Stimulated activated CD8-positive, alpha-beta memory T cell treated with anti-CD3 and anti-CD28 coated beads, Interleukin-4, amount 100 ng/mL, for 48 hours (primary cell): ENCODE measurements at places on chromosomes 12 and 14.

- DNase-seq: no peak
These were observed 3.0 kb upstream of the METTL17 start for GRCh38 chr14:20986811-20987210.

DNA sequence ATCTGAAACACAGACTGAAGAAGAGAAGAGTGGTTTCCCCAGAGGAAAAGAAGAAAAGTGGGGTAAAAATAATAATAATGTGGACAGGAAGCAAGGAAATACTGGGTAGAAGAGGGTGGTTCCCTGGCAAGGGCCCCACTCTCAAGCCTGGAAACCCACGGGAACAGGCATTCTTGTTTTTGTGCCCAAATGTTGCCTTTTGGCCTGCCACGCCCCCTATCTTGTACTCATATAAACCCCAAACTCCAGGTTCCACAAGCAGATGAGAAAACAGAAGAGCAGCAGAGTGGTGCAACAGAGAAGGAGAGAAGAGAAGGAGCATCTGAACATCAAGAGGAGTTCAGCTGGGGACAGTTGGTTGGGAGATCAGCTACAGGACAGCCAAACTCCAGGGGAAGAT, 51.2 kb downstream of the NDUFA12 start:
- no peak for DNase-seq

- no peak for DNase-seq
These were observed 780.2 kb upstream of the SEL1L start for GRCh38 chr14:82313889-82314288.

GRCh38 chr12:5377997-5378592, 53.8 kb upstream of the NTF3 start:
- DNase-seq: no peak

GRCh38 chr12:32462908-32463307, 63.5 kb downstream of the FGD4 start:
- DNase-seq: no peak

DNA sequence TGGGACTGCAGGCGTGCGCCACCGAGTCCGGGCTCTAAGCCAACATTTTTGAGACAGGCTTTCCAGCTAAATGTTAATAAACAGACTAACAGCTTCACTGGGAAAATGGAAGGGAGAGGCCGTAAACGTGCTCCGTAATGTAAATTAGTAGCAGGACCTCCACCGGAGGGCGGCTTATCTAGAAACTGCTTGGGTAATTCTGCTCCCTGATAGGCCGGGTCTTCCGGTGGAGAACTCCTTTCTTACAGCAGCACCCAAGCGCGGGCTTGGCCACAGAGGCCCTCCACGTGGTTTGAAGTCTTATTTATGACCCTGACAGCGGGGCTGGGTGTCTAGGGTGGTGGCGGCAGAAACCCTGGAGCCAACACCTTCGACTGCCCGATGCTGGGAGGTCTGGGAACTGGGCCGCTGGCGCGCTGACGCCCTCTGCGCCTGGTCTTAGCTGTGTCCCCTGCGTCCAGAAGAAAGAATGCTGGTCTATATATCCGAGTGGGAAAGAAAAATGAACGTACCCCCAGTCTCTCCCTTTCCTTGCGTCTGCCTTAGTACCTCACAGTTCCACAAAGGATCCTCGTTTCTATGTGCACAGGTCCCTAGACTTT, 1.7 kb downstream of the DPPA3 start:
- DNase-seq: no peak

- no peak for DNase-seq
These were observed 38.5 kb downstream of the LGMN start for GRCh38 chr14:92710001-92710341.

DNA sequence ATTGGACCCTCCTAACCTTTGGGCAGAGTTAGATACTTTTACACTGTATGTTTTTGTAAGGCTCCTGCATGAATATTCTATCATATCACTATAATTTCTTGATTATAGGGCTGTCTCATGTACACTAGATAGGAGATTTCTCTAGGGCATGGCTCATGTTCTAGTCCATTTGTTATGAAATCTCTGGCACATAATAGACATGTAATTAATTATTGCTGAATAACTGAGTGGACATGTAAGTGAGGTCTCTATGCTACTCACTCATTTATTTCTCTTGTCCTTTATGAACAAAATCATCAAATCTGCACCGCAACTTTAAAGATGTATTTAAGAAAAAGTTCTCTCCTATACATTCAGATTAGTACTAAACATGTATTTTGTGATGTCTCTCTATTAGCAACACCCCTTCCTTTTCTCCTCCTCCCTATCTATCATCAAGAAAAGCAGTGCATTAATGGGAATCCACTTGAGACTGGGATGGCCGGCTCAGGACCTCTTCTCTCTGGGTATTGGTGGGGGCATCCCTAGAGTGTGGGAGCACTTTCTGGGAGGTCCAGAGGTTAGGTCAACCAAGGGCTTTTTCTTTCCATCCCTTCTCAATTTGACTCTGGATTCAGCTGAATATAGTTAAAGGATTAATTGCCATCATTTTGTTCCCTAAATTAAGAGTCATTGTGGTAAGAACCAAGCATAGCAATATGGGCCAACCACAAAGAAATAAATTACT, 168.0 kb upstream of the HMGA2 start:
- DNase-seq: no peak

GRCh38 chr12:98973395-98973794, 328.3 kb downstream of the APAF1 start:
- no peak for DNase-seq

DNA sequence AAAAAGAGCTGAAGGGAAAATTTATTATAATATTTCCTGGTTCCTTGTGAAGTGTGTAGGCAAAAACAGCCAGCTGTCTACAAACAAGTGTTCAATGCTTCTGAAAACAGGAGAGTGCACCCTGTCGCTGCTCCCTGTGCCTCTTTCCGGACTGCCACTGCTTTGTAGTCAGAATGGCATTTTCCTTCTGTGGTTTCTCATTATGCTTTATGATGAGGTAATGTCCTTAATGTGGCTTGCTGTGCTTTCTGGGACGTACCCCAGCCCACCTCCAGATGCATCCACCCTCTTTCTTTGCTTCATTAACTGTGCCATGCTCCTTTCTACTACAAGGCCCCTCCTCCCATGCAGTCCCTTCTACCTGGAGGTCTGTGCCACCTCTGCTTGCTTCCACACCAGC, 148.1 kb downstream of the SYT1 start:
- no peak for DNase-seq

GRCh38 chr12:64826234-64826633, 1.8 kb downstream of the TBC1D30 start:
- DNase-seq: peak; percentile 72

- no peak for DNase-seq
These were observed 6.1 kb downstream of the RSRC2 start for GRCh38 chr12:122520676-122521075.

GRCh38 chr12:117236456-117237001, 46.3 kb upstream of the FBXO21 start:
- DNase-seq: peak; percentile 99

GRCh38 chr12:105561546-105562198, 231.2 kb downstream of the C12orf75 start:
- no peak for DNase-seq

DNA sequence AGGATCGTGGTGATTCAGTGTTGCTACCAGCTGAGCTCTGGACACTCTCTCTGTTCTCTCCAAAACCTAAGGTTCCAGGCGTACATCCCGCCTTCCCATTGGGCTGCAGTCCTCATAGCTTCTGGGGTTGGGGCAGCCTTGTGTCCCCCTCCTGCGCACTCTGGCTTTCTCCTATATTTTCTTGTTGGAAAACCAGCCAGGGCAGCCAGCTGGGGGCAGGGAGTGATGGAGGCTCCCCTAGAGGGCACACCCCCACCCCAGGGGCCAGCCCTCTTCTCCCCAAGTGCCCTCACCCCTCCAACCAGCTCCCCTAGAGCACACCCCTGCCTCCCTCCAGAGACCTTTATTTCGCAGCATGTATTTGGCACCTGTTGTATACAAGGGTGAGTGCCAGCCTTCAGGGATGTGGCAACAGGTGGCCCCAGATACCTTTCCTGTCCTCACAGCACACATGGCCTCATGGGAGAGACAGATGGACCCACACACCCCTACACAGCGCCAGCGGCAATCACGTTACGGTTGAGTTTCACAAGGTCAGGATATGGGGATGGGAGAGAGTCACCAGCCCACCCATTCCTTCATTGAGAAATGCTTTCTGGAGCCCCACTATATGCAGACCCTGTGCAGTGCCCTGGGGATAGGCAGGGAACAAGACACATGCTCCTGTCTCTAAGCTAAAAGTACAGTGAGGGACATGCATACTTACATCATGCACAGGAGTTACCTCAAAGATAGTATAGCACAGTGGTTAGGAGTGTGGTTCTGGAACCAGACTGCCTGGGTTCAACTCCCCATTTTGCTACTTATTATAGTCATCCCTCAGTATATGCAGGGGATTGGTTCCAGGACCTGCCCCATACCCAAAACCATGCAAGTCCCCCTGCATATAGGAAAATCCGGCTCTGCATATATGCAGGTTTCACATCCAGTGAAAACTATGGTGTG, 141.1 kb downstream of the PHETA1 start:
- DNase-seq: no peak

- no peak for DNase-seq
These were observed 304.1 kb downstream of the ACSS3 start for GRCh38 chr12:81381951-81382350.

- DNase-seq: no peak
These were observed 42.5 kb downstream of the PRIMA1 start for GRCh38 chr14:93745603-93746273.

GRCh38 chr14:29144621-29145020, 378.0 kb downstream of the FOXG1 start:
- DNase-seq: no peak

DNA sequence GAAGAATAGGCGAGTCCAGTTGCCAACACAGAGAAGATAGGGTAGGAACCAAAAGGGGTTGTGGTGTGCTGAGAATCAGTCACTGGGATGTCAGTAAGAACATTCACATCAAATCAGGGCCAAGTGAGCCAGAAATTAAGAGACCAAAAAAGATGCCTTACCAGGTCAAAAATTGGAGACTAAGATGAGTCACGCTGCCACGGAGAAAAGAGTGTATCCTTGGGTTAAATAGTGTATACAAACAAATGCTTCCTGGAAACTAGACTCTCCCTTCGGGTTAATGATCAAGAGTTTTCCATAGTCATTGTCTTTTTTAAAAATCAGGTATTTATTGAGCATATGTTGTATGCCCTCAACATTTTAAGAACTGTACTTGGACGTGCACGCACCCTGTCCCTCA, 45.2 kb upstream of the BAZ1A start:
- no peak for DNase-seq

GRCh38 chr12:15966426-15966825, 55.3 kb downstream of the DERA start:
- no peak for DNase-seq

GRCh38 chr12:114302606-114303315, 103.2 kb downstream of the TBX5 start:
- no peak for DNase-seq

- DNase-seq: no peak
These were observed 1247.4 kb downstream of the LRFN5 start for GRCh38 chr14:42854061-42854460.

DNA sequence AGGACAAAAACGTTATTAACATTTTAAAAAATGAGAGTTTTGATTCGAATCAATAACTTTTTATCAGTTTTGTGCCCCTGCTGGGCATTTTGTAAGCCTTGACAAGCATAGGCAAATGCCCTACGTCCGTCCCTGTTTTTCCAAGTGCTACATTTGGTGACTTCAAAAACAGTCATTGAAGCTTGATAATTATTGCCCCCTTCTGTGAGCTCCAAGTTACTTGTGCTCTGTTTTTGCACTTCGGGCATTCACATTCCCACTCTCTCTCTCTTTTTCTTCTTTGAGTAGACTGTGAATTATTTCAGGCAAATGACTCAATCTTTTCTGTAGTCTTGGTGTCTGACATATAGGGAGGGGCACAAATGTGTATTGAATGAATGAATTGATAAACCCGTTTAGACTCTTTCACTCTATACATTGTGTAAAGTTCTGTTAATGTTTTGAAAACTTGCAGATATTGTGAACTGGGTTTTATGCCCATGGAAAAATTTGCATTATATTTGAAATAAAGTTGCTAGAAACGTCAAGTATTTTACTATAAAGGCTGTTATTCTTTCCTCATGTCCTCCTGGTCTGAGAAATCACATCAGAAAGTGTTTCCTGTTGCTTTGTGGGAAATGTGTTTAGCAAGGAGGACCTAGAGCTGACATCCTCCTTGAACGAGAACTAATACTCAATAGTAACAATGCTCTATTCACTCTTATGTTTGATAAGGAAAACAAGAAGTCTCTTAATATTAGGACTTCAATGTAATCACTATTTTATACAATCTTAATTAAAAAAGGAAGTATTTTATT, 1.4 kb downstream of the APAF1 start:
- DNase-seq: no peak

GRCh38 chr12:48263617-48264016, 60.5 kb upstream of the OR10AD1 start:
- no peak for DNase-seq

DNA sequence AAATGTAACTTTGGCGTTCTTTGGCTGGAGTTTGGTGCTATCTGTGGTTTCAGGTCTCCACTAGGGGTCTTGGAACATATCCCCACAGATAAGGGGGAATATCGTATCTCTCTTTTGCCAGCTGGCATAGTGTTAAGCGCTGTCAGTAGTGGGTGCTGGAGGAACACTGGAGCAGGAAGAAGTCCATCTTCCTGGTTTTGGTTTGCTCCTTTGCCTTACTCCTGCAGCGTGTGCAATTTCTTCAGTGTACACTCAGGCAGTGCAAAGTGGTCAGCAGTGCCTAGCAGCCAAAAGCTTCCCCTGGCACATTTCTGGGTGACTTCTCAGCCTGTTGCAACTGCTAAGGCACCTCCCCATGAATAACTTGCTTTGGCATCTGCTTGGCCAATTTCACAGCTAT, 11.7 kb upstream of the RIPK3 start:
- no peak for DNase-seq

- DNase-seq: no peak
These were observed 110.3 kb downstream of the HMGA2 start for GRCh38 chr12:65934480-65935115.

DNA sequence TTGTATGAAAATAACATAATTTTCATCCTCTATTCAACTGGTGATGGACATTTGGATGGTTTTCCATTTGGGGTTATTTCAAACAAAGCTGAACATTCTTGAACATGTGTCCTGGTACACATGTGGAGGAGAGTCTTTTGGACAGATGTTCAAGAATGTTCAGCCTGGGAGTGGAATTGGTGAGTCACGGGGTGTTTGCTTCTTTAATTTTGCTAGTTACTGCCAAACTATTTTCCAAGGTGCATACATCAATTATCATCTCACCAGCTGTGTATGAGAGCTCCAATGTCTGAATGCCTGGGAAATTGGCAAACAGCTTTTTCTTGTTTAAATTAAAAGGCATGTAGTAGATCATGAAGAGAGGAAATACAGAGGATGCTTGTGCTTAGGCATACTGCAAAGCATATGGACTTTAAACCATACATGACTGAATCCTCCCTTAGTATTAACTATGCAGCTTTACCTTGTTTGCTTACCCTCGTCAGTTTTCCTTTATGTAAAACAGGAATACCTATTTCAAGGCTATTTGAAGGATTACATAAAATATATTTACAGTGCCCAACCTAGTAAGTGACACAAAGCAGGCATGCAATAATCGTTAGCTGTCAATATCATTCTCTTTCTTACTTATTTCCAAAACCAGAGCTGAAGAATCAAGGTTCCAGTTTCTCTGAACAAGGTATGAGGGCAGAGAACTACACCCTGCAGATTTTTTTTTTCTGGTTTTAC, 152.1 kb downstream of the ITPR2 start:
- no peak for DNase-seq
